ENCODE measurements at places on chromosomes 2 and 18.

DNA sequence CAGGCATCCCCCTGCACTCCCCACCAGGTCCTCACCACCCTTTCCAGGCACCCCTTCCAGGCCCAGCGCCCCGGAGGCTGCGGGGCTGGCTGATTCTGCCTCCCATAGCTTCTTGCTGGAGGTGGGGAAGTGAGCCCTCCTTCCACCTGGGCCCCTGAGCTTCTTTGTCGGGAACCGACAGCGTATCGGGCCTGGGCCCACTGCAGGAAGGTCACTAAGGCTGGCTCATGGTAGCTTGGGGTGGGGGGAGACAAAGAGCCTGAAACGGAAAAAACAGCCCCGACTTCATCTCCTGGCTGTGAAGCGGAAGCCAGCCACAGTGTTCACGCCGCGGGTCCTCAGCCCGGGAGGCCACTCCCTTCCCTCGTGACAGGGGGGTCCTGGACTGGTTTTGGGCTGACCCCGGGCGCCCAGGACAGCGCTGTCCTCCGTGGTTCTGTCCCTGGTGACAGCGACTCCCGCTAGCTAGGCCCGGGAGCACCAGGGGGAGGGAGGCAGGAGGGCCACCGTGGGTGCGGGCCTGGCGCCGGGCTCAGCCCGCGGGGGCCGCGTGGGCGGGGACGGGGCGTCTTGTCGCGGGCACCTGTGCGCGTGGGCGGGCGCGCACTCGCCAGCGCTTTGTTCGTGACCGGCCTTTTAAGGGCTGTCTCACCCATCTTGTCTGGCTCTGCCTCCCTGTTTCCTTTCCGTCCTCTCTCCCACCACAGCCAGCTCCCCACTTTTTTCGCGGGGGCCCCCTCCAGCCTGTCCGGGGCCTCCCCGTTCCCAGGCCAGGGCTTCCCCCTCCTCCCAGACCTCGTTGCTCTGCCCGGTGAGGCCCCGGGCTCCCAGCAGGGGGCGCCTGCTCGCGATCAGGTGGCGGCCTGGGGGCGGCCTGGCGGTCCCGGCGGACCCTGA lies 64.9 kb downstream of the DNMT3A start:
- peak; percentile 27 for DNase-seq

GRCh38 chr2:48984922-48985321 lies 169.4 kb downstream of the FSHR start:
- DNase-seq, result no peak

DNA sequence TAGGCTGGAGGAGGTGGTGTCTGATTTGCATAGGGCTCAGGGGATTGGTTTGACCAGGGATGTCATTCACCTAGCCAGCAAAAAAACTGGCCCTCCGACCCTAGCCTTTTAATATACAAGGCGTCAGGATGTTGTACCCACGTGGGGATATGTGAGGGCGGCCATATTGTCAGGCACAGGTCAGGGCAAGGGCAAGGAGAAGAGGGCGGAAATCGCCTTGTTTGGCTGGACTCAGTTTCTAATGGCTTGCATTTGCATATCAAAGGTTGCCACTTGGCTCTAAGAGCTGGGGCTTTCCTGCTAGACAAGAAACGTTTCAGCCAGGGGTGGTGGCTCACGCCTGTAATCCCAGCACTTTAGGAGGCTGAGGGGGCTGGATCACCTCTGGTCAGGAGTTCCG lies 24.9 kb upstream of the PDCL3 start:
- DNase-seq, result no peak

DNA sequence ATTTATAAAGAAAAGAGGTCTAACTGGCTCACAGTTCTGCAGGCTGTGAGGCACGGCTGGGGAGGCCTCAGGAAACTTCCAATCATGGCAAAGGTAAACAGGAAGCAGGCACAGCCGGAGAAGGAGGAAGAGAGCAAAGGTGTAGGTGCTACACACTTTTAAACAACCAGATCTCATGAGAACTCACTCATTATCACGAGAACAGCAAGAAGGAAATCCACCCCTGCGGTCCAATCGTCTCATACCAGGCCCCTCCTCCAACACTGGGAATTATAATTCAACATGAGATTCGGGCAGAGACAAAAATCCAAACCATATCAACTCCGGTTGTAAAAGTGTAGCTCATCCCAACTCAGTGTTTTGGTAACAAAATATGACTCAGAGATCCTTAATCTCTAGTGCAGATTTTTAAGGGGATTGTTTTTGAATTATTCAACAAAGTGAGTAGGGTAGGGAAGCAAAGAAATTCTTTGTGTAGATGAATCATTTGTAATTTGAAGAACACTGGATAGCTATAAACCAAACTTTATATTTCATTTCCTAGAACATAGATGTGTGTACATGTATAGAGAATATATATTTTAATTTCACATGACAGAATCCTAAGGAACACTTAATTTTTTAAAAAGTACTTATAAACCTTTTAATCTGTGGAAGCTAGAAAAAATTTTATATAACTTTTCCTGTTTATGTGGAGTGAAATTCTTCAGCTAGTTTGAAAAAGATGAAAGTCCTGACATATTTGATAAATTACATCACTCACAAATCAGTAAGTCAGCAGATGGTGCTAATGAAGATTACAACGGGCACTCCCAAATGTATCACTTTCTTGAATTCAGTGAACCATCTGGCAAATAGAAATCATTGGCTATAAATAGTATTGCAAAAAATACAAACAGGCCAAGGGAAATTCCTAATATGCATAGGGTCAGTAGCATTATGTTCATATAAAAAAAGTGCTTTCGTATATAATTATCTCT lies 130.1 kb downstream of the OLA1 start:
- peak; percentile 95 for DNase-seq
